ENCODE measurements at places on chromosomes 1 and 21.

GRCh38 chr1:56686169-56686568, 41.1 kb downstream of the PRKAA2 start:
- no peak for DNase-seq

- DNase-seq: no peak
These were observed 212.6 kb upstream of the FAM78B start for GRCh38 chr1:166379447-166379846.

DNA sequence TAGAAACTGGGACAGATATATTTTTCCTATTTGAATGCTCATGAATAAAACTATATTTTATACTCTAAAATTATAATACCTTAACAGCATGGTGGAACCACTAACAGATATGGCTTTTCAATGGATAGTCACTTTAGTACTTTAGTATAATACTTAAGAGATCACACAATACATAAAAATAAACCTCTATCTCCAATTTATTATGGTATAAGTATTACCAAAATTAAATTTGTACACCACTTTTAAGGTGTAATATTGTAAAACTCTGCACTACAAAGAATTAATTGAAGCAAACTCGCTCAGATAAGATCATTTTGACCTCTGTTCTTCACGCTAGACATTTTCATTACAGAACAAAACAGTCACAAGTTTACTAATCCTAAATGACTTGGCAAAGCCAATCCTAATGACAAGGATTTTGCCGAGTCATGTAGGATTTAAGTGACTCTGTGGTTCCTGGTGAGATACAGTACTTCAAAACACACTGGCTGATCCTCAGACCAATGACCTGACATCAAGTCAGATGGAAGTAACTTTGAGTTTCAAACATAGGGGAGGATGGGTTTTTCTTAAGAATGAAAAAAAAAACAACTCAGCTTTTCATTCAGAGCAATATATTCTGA, 200.6 kb downstream of the SMYD3 start:
- DNase-seq: no peak

GRCh38 chr21:44379991-44380865, 26.8 kb downstream of the TRPM2 start:
- no peak for DNase-seq

Measured in omental fat pad (tissue), 4 donors.